Activated effector memory CD4-positive, alpha-beta T cell treated with Interleukin-2 at 50 U/mL for 16 hours (primary cell): ENCODE measurements at places on chromosomes 16 and 17.

DNA sequence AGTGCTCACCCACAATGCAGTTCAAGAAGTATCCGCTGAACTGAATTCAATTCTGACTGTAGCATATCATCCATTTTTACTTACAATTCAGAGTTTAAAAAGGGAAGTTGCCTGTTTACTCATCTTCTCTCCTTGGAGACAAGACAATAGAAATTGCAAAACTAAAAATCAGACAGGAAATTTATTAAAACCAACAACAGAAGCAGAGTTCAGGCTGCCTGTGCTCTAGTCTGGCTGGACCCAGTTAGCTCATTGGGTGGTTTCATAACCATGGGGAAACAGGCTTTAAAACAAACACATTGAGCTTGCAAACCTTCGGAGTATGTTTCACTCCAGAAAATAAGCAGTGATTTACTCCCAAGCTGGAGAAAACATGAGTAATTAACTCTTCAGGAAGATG, 321.4 kb downstream of the GRIN2A start:
- no peak for DNase-seq

- DNase-seq: no peak
These were observed 81.6 kb upstream of the HS3ST2 start for GRCh38 chr16:22732400-22732799.

- DNase-seq: no peak
These were observed 1531.9 kb upstream of the CDH8 start for GRCh38 chr16:63568164-63568563.

DNA sequence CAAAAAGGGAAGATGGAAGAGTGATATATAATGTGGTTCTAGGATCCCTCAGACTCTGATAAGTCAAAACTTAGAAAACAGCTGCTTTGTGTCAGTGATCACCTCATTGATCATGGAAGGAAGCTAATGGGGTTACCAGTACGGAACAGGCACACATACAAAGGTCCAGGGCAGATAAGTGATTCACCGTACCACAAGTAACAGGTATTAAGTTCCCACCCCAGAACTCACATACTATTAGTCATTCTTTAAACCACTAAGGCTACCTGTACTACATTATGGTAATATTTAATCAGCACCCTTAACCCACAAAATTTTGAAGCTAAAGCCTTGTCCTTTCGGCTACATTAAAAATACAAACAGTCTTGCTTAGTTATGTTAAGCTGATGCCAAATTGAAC, 17.4 kb downstream of the RNF43 start:
- no peak for DNase-seq

GRCh38 chr16:10921536-10922327, 20.5 kb downstream of the DEXI start:
- no peak for DNase-seq

DNA sequence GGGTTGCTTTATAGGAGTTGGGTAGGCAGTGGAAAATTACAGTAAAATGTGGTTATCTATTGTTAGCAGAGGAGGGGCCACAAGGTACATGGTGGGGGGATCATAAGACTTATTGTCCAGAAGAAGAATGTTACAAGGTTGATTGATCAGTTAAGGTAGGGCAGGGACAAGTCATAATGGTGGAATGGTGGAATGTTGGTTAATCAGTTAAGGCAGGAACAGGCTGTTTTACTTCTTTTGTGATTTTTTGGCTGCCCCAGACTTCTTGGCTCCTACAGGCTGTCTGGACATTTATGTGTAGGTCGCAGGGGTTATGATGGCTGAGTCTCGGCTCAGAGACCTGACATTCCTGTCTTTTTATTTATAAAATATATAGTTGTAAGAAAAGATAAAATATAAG, 2277.1 kb downstream of the TP53TG3F start:
- no peak for DNase-seq

DNA sequence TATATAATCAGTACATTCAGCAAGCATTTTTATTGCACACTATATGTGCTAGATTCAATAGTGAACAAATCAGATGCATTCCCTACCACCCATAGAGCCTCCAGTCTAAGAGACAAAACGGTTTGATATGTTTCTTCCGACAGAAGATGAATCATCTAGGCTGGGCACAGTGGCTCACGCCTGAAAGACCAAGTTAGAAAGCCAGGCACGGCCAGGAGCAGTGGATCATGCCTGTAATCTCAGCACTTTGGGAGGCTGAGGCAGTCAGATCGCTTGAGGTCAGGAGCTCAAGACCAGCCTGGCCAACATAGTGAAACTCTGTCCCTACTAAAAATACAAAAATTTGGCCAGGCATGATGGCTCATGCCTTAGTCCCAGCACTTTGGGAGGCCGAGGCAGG, 18.3 kb upstream of the COPRS start:
- no peak for DNase-seq

DNA sequence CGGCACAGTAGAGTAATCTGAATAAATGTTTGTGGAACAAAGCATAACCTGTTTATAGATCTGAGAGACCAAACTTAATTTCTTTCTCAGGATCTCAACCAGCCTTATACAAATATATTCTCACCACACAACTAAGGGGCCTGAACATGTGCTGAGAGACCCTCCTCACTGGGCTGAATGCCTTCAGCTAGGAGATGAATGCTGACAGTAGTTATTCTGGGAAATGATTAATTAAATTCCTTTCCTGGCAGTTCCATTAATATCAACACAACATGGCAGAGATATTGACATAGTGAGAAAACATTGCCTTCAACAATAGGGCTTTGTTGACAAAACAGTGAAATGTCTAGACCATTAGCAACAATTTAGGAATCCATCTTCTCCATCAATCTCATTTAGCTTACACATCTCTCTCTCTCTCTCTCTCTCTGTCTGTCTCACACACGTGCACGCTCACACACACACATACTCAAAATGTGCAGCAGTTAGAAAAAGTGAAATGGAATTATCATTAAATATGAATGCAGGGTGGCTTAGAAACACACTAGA, 780.8 kb upstream of the CDH8 start:
- no peak for DNase-seq

- no peak for DNase-seq
These were observed 20.4 kb downstream of the POLR3E start for GRCh38 chr16:22317625-22318024.

DNA sequence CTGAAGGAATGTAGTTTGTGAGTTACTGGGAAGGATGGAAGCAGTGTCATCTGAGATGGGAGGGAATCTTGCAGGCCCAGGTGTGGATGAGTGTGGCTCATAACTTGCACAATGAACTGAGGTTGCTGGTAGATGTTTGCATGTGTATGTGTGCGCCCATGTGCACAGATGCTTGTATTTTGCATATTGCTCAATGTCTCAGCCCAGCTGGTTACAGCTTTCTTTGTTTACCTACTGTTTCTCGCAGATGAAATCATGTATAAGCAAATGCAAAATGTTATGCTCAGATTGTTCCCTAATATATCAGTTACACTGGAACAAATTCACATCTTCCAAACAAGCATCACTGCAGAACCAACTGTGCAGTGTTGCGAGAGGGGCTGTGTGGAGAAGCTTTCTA, 452.2 kb upstream of the EEF2KMT start:
- no peak for DNase-seq

- DNase-seq: no peak
These were observed 737 bp downstream of the DHRS13 start for GRCh38 chr17:28901866-28902818.

- no peak for DNase-seq
These were observed 24.1 kb downstream of the C16orf96 start for GRCh38 chr16:4580250-4580649.

DNA sequence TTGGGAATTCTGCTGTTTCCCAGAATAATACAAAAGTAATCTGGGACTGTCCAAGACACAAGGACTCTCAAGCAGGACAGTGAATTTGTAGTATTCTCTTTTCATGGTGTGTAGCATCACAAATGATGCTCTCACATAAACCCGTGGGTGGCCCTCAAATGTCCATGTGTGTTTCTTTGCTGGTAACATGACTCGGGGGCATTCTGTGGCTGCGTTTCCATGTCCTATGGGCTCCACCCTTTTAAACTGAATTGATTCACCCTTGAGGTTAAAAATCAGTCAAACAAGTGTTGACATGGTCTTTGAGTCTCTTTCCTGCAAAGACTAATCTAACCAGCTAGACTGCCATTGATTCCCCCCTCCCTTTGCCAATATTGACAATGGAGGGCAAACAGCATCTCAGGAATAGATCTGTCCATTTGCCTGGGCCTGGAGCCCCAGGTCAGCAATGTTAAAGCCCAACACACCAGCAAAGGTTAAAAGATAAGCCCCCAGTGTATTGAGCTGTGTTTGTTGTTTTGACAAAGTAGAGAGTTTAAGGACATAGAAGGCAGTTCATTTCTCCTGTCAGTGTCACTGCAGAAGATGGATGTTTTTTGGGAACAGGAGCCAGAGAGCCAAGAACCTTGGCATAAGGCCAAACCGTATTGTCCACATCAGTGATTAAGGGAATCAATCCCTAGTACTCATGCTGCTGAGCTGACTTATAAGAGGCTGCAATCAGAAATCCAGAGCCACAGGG, 117.1 kb upstream of the COX10 start:
- DNase-seq: no peak

GRCh38 chr17:20262226-20263114, 204.9 kb downstream of the LGALS9B start:
- DNase-seq: no peak

- no peak for DNase-seq
These were observed 23.6 kb upstream of the BPTF start for GRCh38 chr17:67801626-67802175.
